ENCODE measurements at places on chromosomes 11 and 22.
A peak's percentile ranks its signal among the peaks of the same experiment; 100 is the strongest.

DNA sequence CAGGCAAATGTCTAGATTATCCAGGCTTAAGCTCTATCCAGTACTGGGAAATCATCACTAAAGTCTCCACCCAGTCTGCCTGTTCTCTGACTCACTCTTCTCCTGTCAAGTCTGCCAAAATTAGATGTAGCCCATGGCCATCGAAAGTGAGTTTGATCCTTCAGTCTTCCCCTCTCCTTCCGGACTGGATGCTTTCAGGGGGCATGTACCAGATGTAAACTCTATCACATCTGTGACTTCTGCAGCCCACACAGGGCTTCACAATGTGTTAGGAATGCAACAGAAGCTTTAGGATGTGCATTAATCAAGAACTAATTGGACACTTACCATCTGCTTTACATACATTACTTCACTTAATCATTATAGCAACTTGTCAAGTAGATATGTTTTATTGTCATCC lies 12.3 kb downstream of the ME3 start:
- DNase-seq: no peak

DNA sequence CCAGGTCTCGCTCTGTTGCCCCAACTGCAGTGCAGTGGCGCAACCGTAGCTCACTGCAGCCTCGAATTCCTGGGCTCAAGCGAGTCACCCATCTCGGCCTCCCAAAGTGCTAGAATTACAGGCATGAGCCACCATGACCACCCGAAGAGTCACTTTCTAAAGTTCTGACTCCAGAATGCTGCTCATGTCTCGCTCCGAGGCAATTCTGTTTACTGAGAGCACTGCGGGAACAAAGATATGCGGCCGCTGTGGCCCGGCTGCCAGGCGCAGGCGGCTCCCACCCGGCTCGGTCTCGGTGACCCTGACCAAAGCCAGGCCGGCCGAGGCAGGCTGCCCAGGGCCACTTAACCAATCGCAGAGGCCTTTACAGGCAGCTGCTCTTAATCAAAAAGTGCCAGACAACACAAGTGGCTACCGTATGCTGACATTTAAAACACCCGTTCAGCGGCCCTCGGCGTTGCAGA lies 78.7 kb downstream of the PHF21B start:
- no peak for DNase-seq

DNA sequence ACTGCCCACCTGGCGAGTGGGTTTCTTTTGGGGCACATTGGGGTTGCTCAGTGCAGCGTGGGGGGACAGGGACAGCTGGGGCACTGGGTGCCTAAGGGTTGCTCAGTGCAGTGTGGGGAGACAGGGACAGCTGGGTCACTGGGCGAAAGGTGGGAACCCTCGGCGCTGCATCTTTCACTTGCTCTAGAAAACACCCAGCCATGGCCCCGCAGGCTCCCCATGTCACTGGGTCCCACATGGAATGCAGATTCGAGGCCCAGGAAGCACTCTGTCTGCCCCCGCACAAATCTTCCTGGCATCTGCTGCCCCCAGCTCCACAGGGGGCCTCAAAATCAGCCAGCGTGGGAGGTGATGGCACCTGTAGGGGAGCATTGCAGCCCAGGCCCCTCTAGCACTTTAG lies 229.3 kb downstream of the BRD1 start:
- no peak for DNase-seq

DNA sequence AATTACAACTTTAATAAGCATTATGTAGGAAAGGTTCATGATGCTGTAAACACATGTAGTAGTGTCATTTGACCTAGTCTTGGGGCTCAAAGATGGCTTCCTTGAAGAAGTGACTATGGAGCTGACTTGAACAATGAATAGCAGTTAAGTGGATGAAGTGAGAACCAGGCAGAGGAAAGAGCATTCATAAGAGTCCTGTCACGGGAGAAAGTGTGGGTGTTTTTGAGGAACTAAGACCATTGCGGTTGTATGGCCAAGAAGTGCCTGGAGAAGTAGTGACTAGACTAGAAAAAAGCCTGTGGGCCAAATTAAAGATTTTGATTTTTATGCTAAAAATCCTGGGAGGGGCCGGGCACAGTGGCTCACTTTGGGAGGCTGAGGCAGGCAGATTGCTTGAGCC lies 7.2 kb upstream of the IL18BP start:
- DNase-seq: no peak

DNA sequence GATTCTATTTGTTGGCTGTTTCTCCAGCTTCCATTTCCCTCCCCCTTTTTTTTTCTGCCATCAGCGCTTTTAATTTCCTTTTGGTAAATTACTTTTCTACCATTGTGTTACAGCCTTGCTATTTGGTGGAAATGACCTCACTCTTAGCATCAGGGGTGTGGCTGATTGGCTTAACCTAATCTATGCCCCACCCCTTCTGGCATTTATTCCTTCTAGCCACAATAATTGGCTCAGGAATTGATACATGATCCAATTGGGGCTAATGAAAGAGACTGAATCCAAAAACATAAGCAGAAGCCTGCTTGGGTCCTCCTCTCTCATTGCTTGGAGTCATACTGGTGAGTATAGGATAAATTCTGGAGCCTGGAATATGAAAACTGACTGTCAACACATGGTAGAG lies 402.4 kb upstream of the LRRC4C start:
- no peak for DNase-seq

GRCh38 chr11:21975242-21975641 lies 217.6 kb upstream of the ANO5 start:
- DNase-seq: no peak

DNA sequence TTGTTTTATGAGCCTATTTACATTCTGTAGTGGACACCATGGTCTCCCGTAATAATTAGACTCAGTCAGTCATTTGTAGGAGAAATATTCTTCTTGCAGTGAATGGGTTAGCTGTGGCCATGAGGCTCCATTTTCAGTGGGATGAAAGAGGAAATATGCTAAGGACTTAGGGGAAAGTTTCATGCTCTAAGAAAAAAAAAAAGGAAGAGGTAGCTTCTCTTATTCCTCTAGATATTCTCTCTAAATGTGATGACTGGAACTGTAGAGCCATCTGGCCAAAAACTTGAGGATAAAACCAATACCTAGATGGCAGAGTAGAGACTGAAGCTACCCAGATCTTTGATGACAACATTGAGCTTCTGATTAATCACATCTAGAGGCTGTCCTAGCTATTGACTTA lies 75.8 kb upstream of the SESN3 start:
- DNase-seq: no peak

- DNase-seq: no peak
These were observed 475.1 kb upstream of the CNTN5 start for GRCh38 chr11:98545544-98546175.

DNA sequence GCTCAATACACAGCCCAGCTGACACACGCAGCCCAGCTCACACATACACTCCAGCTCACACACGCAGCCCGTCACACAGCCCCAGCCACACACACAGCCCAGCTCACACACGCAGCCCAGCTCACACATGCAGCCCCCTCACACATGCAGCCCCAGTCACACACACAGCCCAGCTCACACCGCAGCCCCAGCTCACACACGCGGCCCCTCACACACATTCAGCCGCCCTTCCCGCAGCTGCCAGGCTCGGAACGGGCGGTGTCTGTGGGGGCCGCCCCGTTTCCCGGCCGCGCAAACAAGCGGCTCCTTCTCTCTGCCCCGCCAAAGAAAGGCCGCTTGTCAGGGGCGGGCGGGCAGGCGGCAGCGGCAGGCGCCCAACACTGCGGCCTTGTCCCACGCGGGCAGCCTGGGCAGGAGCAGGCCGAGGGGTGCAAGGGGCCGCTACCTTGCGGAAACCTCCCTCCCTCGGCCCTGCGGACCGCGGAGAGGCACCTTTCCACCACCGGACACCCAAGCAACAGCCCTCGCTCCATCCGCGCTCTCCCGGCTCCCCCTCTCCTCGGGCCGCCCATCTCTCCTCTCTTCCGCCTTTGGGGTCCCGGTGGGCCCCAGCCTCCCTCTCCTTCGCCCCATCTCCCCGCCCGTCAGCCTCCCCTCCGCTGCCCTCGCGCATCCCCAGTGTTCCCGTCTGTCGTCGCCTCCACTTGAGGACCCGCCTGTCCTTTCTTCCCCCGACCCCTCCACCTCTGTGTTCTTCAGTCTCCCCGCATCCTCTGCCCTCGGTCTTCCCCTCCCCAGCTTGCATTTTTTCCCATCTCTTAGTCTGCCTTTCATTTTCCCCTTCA lies 2.2 kb downstream of the PHLDB1 start:
- no peak for DNase-seq

DNA sequence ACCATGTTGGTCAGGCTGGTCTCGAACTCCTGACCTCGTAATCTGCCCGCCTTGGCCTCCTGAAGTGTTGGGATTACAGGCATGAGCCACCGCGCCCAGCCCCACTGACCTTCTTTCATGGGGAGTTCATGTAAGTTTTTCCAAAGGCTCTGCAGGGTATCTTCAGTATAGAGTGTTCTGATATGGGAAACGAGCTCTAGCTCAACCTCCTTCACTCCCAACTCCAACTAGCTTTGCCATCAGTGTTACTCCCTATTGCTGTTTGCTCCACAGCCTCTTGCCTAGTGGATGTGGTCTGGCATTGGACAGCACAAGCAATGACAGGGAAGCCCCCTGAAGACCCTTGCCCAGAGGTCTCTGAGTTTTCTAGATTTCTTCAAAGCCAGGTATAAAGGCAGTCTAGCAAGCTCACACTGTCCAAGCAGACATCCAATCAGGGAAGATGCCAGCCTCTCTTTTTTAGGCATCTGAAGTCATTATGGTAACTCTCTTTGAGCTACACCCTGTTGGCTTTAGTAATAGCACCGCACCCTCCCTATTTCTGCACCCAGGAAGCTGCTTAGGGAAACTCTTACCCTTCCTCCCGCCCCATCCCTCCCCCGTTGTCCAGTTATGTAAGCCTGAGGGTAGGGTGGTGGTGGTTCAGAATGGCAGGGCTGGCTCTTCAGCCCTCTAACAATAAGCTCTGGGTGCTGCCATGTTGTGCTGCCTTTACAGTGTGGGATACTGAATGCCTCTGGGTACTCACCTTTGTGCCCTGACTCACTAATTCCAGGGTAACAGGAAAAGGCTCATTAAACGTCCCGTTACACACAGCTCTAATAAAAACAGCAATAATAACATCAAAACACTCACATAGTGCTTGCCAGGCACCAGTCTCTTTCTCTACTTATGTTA lies 41.4 kb upstream of the CLDN5 start:
- no peak for DNase-seq

DNA sequence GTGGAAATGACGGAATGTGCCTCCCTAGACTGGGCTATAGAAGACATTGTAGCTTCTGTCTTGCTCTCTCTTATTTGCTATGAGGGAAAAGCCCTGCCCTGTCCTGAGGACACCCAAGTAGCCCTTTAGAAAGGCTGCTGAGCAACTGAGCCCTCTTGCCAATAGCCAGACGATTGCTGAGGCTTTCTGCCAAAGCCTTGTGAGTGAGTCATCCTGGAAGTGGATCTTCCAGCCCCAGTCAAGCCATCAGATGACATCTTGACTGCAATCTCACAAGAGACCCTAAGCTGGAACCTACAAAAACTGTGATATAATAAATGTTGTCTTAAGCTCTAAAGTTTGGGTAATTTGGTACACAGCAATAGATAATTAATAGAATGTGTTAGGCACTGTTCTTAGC lies 3.9 kb upstream of the TRAF6 start:
- no peak for DNase-seq

DNA sequence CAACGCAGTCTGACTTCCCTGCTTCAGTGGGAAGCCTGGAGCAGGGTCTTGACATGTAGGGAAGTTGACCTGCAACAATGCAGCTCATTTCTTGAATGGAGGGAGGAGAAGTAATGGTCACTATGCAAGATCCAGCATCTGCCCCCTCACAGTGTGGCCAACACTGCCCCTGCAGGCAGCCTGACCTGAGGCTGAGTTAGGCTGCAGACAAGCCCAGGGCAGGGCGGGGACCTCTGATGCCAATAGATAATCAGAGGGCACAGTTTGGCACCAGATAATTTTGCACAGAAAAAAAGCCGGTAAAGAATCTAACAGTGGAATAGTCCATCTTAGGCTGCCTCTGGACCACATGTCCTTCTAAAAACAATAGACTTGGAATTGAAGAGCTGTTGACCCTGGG lies 182.3 kb downstream of the DSCAML1 start:
- DNase-seq: no peak

DNA sequence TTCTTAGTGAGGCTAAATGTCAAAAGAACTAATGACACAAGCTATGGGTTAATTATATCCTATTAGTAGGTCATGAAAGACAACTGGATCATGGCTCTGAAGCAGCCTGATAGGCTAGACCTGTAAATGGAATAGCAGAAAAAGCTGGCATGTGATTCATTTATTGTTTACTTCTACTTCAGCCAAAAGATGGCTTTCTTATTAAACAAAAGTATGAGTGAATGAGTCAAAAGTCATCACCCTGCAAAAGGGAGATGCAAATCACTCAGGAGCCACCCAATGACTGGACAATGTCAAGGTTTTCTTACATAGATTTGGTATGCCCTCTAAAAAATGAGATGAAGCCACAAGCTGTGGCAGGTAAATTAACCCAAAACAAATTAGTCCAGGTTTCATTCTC lies 138.0 kb downstream of the TRPC6 start:
- DNase-seq: no peak

GRCh38 chr11:72426103-72426757 lies 8.1 kb downstream of the CLPB start:
- no peak for DNase-seq

- no peak for DNase-seq
These were observed 390 bp upstream of the CKAP5 start for GRCh38 chr11:46846510-46846830.

- no peak for DNase-seq
These were observed 68.5 kb downstream of the SHANK2 start for GRCh38 chr11:71183878-71184277.

DNA sequence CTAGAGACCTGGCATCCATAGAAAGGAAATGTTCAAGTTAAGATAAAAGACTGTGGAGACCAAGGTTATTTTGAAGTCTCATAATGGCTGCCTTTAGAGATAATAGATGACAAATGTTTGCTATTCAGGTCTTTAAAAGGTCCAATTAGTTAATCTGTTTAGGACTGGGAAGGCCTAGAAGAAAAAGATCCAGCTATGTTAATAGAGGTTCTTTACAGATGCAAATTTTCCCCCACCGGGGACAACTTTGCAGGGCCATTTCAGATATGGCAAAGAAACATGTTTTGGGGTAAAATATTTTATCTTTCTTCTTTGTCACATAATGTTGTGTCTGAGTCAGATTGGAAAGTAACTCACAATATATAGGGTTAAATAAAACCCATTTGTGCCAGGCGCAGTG lies 3.1 kb upstream of the APOBEC3G start:
- DNase-seq: no peak

GRCh38 chr11:120324932-120325810 lies at the start of gene TLCD5:
TSS of gene TLCD5 (plus strand) at chr11:120325299. CDS start at chr11:120327442, 2,143 bp downstream.
- DNase-seq: peak; percentile 88

DNA sequence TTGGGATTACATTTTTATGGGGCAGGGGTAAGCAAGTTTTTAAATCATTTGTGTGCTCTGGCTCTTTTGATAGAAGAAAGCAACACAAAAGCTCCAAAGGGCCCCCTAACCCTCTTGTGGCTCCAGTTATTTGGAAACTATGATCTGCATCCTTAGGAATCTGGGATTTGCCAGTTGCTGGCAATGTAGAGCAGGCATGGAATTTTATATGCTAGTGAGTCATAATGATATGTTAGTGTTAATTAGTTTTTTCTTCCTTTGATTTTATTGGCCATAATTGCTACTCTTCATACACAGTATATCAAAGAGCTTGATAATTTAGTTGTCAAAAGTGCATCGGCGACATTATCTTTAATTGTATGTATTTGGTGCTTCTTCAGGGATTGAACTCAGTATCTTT lies 10.1 kb downstream of the RAG1 start:
- no peak for DNase-seq

GRCh38 chr22:49014227-49015201 lies 813.2 kb downstream of the BRD1 start:
- no peak for DNase-seq

- no peak for DNase-seq
These were observed 8.6 kb upstream of the CD3E start for GRCh38 chr11:118295815-118296454.
